ENCODE measurements at places on chromosomes 11 and 22. TPM values are rescaled to one million over a fixed set of nuclear protein-coding genes. Genes with fewer than 3 reads are reported as not detected.

The OR4C13 gene
- not detected for total RNA-seq

DNA sequence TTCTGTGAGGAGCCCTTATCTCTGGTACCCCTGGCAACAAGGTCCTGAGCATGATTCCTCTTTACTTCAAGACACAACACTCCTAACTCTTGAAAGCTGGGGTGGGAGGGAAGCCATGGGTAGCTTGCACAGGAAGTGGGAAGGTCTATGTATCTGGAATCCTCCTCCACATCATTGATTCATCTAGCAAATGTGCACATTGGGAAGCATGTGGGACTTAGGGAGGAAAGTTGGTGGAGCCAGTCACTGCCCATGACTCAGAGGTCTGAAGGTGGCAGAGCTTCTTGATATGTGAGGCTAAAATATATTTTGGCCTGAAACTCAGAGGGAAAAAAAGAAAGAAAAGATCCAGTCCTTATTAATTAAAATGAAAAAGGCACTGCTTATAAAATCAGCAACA lies 1000.9 kb downstream of the DLG2 start:
- no peak overlapping the region for H3K27ac ChIP-seq
- DNase-seq: no peak
- H3K27me3 ChIP-seq: no peaks in the 10 kb centered on the region

DNA sequence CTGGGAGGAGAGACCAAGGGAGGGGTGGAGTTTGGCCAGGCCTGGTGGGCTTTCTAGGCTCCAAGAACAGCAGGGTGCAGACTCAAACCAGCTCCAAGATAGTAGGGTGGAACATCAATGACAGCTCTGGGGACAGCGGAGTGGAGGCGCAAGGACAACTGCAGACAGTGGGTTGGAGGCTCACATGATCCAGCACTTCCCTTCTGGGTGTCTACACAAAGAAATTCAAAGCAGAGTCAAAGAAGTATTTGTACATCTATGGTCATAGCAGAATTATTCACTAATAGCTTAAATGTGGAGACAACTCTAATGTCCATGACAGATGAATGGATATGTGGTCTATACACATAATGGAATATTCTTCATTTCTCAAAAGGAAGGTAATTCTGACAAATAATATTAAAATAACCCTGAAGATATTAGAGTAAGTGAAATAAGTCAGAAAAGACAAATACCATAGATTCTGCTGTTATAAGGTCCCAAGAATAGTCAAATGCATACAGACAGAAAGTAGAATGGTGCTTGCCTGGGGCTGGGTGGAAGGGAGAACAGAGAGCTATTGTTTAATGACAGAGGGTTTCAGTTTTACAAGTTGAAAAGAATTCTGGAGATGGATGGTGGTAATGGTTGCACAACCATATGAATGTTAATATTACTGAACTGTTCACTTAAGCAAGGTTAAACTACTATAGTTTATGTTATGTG lies 5.5 kb upstream of the GAB4 start:
- no peak for DNase-seq
- no peaks in the 10 kb centered on the region for H3K27me3 ChIP-seq
- H3K27ac ChIP-seq: no peak overlapping the region

DNA sequence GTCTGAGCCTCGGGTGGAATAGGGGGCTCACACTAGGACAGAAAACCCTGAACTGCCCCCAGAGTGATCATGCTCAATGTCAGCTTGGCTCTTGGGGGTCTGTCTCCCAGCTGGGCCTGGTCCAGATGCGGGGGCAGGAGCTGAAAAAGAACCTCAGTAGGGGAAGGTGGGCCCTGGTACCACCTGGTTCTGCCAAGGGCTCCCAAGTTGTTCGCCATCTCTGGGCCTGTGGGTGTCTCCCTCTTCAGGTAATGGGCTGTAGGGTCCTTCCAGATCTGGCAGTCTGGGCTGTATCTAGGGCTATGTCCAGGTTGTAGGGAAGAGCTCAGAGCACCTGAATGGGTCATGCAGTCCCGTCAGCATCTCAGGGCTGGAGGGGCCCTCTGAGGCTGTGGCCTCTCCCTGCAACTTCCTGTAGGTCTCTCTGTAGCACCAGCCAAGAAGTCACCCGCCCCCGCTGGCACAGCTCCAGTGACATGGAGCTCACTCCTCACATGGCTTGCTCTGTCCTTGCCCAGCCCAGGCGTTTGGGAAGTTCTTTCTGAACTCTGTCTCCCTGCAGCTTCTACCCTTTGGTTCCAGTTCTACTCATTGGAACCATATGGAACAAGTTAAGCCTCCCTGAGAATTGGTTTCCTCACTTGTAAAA lies 33.0 kb upstream of the SOX10 start:
- no peaks in the 10 kb centered on the region for H3K36me3 ChIP-seq
- H3K4me1 ChIP-seq: peaks cover 5% of the 10 kb centered on the region
- peak; percentile 65 for DNase-seq

DNA sequence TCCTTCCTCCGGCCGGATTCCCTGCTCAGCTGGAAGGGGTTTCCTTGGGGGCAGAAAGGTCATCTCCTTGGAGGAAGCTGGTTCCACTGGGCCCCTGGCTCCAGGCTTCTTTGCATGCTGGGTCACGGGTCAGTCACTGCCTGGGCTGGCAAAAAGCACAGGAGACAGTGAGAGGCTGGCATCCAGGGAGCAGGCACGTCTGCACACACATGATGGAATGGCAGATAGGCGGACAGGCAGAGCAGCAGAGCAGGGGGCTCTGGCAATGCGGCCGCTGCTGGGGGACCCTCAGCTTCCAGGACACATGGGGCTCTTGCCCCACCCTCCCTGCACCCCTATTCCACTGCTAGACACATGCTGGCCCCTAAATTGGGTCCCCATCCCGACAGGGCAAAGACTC lies 40.4 kb downstream of the C11orf58 start:
- H3K4me1 ChIP-seq: no peaks in the 10 kb centered on the region
- H3K27me3 ChIP-seq: no peaks in the 10 kb centered on the region
- no peak overlapping the region for H3K4me3 ChIP-seq
- no peak for DNase-seq

DNA sequence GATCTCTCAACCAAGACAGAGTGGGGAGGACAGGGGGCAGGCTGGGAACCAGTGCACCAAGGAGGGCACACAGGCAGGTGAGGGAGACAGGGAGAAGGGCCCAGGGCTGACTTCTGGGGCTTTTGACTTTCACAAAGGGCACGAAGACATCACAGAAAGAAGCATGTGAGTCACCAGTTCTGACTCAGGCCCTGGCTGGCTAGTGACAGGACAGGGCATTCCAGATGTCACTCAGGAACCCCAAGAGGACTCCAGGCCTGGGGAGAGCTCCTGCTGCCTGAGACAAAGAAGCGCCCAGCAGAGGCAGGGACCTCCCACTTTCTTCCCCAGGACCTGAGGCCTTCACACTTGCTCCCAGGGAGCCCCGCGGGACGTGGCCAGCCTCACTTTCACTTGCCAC lies 497.2 kb downstream of the BUD13 start:
- H3K36me3 ChIP-seq: no peaks in the 10 kb centered on the region
- H3K27me3 ChIP-seq: no peaks in the 10 kb centered on the region
- no peak for DNase-seq
- H3K27ac ChIP-seq: no peak overlapping the region
- H3K4me1 ChIP-seq: no peaks in the 10 kb centered on the region
